GM12892 (cell line): ENCODE measurements at places on chromosomes 2 and 18.

- DNase-seq = no peak
These were observed 63.6 kb downstream of the CLHC1 start for GRCh38 chr2:55168221-55169154.

GRCh38 chr2:196533772-196534397, 105.6 kb upstream of the CCDC150 start:
- no peak for DNase-seq

GRCh38 chr18:8983195-8983594, 119.3 kb upstream of the NDUFV2 start:
- no peak for DNase-seq

DNA sequence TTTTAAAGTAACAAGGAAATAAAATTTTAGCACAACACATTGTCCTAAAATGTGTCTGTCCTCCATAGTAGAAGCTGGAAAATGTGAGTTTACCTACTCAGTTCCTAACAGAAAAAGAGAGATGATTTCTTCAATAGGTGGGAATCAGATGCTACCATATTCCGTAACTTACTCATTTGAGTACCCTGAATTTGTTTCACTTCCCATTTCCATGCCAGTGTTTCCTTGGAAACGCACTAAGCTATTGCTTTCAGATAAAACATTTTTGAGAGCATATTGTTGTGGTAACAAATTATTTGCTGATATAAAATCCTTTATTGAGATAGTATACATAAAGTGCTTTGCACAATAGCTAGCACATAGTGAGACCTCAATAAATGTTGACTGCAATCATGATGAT, 137.5 kb upstream of the BARD1 start:
- DNase-seq = no peak

DNA sequence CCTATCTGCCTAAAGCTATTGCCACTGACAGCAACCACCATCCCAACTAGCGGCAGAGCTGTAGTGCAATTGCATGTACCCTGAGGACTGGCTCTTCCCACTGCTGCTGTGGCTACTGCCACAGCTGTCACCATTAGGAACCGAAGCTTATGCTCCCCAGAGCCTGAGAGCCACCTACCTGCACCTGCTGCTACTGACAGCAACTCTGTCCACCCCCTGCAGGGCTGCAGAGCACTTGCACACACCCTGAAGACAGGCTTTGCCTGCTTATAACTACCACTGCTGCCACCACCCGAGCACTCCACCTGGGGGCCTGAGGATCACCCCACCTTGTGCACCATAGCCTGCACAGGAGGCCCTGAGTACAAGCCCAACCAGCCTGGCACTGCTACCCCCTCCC, 217.6 kb upstream of the FOSL2 start:
- no peak for DNase-seq

- no peak for DNase-seq
These were observed 43.9 kb downstream of the BOLA3 start for GRCh38 chr2:74103763-74104162.

DNA sequence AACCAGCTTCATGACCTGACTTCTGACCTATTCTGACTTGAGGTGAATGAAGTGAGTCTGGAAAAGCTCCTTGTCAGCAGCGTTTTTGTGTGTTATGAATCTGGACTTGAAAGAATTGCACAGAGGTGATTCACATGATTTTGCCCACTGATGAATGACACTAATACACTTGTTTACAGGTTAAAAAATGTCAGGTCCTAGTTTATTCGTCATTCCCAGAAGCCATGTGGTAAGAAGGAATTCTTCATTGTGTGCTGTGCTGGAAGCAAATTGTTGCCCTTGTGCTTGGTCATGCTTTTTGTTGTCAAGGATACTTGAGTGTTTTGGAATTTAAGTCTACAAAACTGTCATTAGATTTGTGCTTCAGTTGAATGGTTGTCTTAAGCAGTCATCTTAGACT, 15.5 kb downstream of the SEC11C start:
- no peak for DNase-seq

DNA sequence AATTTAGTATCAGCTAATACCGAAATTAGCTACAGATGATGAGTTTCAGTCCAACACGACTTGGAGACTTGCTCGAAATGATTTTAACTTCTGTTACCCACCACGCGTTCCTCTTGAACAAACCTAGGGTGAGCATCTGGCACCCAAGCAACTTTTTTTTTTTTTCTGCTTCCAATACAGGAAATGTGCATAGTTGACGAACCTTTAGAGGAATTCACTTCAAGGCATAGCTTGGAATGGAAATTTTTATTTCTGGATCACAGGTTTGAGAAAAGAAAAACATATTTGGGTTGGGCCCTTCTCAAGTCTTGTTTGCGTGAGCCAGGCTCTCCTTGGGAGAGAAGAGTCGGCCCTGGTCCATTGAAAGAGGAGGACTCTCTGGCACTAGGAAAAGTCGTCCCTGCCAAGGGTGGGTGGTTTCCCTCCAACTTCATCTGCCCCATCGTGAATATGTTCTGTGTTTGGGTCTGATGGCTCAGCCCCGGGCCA, 37.4 kb upstream of the RPL31 start:
- DNase-seq = no peak

DNA sequence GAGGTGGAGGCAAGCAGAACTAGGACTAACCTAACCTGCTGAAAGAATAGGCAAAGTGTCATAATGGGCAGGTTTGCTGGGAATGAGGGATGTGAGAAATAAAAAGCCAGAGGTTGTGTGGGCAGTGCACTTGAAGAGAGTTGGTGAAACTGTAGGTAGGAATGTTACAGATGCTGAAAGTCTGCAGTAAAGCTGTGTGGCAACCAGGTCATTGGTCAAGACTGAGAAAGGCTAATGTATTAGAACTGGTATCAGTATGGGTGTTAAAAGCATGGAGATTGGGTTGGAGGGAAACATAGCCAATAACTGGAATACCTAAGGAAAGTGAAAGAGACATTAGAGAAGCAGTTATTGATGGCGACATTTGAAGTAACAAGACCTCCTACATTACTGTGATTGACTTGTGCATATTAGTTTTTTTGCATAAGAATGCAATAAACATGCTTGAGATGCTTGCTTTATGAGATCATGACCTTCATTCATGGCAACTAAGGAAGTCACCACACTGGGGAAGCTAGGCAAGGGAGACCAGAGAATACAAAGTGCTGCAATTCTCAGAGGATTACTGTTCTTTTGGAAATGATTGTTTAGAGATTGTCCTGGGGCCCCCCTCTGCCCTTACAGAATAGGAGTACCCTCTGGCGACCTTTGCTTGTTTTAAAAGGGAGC, 11.8 kb downstream of the GULP1 start:
- no peak for DNase-seq

DNA sequence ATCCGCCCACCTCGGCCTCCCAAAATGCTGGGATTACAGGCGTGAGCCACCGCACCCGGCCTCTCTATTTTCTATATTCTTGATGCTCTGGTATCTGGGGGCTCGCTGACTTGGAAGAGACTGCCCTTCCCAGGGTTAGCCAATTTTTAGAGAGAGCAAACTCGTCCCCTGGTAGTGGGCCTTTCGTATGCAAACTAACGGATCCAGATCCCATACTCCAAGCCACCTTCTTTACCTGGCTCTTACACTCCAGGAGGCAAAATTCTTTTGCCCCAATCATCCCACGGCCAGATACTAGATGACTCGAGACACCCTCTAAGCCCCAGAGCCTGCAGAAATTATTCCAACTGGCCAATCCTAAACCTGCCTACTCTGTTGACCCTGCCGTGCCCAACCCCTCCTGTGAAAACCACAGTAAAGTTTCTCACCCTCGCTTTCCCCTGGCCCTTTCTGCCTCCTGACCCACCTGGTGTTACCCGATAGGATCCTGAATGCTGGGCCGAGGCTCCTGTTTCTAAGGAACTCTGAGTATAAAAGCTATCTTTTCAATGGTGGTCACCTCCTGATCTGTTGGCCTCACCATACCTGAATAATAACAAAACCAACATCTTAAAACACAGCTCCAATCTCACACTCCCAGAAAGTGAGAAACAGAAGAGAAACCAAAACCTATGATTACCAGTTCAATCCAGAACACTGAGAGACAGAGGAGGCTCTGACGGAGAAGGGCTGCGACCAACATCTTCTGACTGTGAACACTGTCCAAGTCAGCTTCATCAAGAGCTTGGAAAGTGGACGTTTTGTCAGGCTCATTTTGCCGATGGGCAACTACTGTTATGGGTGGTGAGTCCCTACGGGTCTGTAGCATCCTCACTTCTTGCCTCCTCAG, 57.6 kb upstream of the ZNF532 start:
- DNase-seq = peak; percentile 33

GRCh38 chr18:31977270-31977872, 34.4 kb upstream of the TRAPPC8 start:
- DNase-seq = no peak

GRCh38 chr2:132497591-132497990, 81.0 kb downstream of the GPR39 start:
- no peak for DNase-seq

- DNase-seq = peak; percentile 9
These were observed 86.8 kb downstream of the RBMS1 start for GRCh38 chr2:160406591-160407392.

GRCh38 chr2:145743011-145743410, 1223.1 kb upstream of the ZEB2 start:
- DNase-seq = no peak

- DNase-seq = no peak
These were observed 104.3 kb downstream of the METTL4 start for GRCh38 chr18:2466978-2467377.

DNA sequence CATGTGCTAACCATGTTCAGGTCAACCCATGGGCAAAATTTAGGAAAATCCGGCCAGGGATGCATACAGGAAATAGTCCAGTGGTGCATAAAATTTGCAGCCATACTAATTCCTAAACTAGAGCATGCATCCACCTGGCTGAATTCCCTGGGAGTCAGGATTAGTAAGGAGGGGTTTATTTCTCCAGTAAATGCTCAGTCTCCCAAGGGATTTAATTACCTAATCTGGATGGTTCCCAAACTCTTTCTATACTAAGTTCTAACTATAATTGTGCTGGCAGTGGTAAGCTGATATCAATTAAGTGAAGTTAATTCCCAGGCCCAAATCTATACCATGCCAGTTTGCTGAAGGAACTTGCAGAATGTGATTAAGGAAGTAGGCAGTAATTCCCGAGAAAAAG, 26.2 kb upstream of the EVA1A start:
- no peak for DNase-seq

- no peak for DNase-seq
These were observed 32.2 kb upstream of the OTX1 start for GRCh38 chr2:63018439-63018838.

DNA sequence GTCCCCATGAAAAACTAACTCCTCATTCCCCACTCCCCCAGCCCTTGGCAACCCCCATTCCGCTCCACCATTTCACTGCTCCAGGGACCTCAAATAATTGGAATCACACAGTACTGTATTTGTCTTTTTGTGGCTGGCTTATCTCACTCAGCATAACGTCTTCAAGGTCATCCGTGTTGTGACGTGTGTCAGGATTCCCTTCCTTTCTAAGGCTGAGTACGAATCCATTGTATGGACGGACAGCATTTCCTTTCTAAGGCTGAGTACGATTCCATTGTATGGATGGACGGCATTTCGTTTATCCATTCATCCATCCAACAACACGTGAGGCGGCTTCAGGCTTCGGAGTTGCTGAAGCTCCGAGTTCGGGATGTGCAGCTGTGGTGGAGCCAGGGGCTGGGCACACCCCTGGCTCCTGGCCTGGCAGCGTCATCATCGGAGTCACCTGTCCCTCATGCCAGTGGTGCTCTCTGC, 1.2 kb upstream of the ASB1 start:
- no peak for DNase-seq

GRCh38 chr2:239190921-239191885, 209.6 kb downstream of the HDAC4 start:
- no peak for DNase-seq

- DNase-seq = no peak
These were observed 43.8 kb downstream of the MPHOSPH10 start for GRCh38 chr2:71174207-71174606.

- DNase-seq = no peak
These were observed 1921.9 kb upstream of the LRRTM1 start for GRCh38 chr2:82226441-82226840.

DNA sequence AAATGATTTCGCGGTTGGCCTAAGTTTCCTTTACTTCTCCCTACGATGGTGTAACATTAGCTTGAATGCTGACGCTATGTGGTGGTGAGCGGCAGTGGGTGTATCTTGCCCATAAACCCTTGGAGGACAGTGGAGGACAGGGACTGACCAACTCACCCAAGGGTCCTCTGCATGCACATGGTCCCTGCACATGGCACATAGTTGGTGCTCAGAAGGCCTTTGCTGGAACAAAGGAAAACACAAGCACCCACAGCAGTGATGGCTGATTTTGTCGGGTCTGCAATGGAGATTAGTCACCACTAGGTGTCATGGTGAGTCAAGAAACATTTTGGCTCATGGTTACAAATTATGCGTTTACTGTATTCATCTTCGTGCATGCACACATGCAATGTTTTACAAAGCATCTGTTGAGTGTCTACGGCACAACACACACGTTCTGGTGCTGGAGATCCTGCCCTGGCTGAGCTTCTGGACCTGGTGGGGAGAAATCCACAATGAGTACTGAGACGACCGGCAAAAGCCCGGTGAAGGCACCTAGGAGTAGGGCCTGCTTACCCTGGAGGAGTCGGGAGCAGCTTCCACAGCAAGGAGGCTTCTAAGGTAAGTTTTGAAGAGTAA, 44.0 kb downstream of the PDCL3 start:
- DNase-seq = no peak

- no peak for DNase-seq
These were observed 150.6 kb downstream of the TXNL1 start for GRCh38 chr18:56487801-56488200.

GRCh38 chr2:3179208-3179607, 198.4 kb downstream of the EIPR1 start:
- DNase-seq = no peak

- no peak for DNase-seq
These were observed 288.1 kb downstream of the TMX3 start for GRCh38 chr18:68426731-68427315.

DNA sequence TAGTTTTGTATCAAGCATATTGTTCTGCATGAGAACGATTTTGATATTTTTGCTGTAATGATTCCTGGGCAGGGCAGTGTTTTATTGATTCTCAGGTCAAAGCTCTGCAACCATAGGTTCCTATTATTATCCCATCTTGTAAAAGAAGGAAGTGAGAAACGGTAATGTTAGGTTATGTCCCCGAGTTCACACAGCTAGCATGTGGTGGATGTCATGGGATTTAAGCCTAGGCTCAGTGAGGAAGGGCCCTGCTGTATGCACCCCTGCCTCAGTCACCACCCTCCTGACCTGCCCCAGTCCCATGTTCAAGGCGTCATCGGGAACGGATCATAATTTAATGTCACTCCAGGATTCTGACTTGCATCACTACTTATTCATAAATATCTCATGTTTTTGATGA, 10.7 kb downstream of the ACP1 start:
- no peak for DNase-seq

- no peak for DNase-seq
These were observed 46.3 kb downstream of the RTN4 start for GRCh38 chr2:55003706-55004639.

DNA sequence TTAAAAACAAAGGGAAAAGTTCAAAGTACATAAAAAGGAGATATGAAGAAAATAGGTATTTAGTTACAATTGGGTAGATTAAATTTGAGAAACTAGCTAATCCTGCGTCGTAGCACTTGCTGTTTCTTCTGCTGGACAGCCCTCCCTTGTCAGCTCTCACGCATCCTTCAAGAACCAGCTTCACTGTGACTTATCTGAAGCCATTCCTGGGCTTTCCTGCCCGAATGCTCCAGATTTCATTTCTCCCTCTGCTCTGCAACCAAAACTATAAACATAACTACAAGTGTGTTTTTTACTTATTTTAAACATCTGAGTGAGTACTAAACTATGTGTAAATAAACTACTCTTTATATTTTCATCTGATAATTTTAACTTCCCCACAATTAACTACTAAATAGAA, 149.2 kb downstream of the MTCL1 start:
- DNase-seq = no peak
